Vagina (tissue), 2 donors: ENCODE measurements at places on chromosomes 13 and 19.

DNA sequence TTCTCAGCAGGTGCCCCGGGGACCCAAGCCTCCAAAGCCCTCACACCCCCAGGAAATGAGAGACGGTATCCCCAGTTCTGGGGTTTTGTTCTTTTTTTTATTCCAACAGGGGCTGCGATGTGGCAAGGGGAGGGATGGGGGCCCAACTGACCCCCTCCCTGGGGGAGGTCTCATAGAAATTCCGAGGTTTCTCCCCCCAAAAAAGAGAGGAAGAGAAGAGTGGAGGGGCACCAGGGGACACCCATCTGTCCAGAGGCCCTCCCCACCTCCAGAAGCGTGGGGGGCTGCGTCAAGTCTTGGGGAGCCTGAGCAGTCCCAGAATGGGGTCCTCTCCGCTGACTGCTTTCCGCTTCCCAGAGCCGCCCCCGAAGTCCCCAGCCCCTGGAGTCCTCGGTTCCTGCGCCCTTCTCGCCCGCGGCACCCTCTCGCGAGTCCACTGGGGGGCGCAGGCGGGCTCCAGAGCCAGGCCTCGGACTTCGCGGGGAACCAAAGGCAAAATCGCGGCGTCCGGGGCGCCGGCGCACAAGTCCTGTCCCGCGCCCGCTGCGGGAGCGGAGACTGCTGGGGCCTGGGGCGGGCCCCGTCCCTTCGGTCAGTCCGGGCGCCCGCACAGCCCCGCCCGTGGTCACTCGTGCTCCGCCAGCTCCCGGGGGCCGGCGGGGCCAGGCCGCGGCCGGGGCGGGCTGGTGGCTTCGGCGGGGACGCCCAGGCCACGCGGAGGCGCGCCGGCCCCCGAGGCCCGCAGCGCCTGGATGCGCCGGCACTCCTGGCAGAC is 4.4 kb upstream of the ATP1A3 start:
- no peak for DNase-seq

- DNase-seq: no peak
These were observed 87.6 kb downstream of the CAB39L start for GRCh38 chr13:49356223-49356622.

GRCh38 chr19:28685802-28686201 is 527.1 kb downstream of the UQCRFS1 start:
- no peak for DNase-seq

DNA sequence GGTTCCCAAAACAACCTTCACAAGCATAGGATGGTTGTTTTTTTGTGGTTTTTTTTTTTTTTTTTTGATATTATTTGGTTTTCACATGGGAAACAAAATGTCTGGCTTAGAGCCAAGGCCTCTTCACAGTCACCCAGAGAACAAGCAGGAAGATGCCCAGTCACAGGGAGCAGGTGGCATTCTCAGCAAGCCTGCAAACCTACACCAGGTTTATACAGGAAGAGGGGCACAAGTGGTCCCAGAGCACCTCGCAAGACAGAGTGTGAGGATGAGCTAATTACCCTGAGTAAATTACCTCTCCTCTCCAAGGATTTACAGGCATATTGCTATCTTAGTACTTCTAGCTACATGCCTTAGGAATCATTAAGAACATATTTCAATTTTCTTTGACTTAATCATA is 1375.6 kb downstream of the EFNB2 start:
- no peak for DNase-seq

DNA sequence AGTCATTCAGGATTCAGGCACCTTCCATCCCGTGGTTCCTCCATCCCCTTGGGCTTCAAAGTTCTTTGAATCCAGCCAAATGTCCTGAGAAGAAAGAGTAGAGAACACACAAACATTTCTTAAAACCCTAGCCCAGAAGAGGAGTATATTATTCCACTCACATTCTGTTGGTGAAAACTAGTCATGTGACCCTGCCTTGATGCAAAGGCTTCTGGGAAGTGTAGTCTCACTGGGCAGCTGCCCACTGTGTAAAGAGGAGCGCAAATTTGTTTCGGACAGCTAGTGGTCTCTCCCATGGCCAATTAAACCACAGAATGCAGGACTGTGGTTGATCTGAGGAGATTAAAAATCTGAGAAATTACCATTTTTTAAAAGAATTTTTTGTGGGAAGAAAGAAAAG is 304.4 kb downstream of the SUCLA2 start:
- no peak for DNase-seq

GRCh38 chr13:113853518-113854237 is 10.2 kb downstream of the GAS6 start:
- DNase-seq: peak; percentile 85

DNA sequence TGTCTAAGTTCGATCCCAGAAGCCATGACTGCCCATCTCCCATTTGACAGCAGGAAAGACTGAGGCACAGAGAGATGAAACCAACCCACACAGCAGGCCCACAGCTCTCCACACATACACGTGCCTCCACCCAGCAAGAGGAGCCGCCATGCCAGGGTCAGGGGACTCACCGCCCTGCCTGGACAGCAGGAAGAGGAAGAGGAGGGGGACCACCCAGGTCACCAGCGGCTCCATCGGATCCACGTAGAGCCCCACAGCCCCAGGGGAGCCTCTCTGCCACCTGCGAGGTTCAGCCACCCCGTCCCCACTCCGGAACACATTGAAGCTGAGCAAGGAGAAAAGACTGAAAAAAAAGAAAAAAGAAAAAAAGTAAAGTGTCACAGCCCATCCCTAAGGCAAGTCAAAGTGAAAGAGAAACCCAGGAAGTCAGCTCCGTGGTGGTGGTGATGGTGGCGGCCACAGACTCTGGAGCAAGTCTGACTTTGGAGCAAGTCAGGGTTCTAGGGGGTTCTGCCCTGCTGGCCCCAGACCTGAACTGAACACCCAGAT is at the start of gene IL12RB1:
TSS of gene IL12RB1 (minus strand) at position 345 of the 549 bp plus-strand sequence. CDS start at position 234, 111 bp downstream.
- no peak for DNase-seq

DNA sequence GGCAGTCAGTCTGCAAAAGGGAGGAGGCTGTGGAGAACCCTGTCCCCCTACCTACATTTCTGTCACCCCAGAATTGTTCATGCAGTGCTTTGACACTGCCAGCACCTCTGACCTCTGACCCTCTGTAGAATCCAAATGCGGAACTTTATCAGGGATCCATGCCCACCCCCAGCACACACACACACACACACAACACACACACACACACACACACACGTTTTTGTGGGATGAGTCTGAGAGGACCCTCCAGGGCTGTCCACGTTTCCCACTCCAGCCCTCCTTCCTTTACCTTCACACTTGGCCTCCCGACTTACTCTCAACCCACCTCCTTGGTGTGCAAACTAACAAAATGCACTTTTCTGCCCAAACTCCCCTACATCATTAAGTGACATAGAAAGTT is 42.3 kb upstream of the TSHZ3 start:
- DNase-seq: no peak

GRCh38 chr13:45434556-45435371 is 16.6 kb upstream of the SLC25A30 start:
- no peak for DNase-seq

GRCh38 chr19:670609-671075 is 5.5 kb upstream of the FSTL3 start:
- no peak for DNase-seq

- no peak for DNase-seq
These were observed 447.4 kb downstream of the COG6 start for GRCh38 chr13:40102854-40103253.

GRCh38 chr13:51453959-51454703 is 1.3 kb upstream of the INTS6 start:
- no peak for DNase-seq

GRCh38 chr13:105799155-105799554 is 736.3 kb downstream of the EFNB2 start:
- no peak for DNase-seq

- no peak for DNase-seq
These were observed 112.8 kb downstream of the NDFIP2 start for GRCh38 chr13:79593641-79594275.

- DNase-seq: no peak
These were observed 54.8 kb downstream of the GATAD2A start for GRCh38 chr19:19460258-19460731.

- no peak for DNase-seq
These were observed 11.3 kb downstream of the CERS4 start for GRCh38 chr19:8220481-8220880.

DNA sequence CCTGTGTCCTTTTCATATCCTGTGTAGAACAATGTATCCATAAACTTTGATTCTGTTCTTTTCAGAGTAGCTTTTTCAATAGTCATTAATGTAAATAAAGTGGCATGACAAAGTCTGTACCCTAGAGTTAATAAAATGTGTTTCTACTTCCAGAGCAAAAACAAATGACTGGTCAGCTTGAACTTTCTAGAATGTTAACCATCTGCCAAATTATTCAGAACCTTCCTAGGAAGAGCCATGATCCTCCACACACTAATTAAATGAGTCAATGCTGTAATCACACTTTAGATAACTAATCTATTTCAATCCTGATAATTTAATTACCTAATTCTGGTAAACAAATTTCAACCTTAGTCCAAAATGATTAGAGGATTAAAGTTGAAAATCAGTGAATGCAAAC is 73.2 kb downstream of the DIAPH3 start:
- DNase-seq: no peak

DNA sequence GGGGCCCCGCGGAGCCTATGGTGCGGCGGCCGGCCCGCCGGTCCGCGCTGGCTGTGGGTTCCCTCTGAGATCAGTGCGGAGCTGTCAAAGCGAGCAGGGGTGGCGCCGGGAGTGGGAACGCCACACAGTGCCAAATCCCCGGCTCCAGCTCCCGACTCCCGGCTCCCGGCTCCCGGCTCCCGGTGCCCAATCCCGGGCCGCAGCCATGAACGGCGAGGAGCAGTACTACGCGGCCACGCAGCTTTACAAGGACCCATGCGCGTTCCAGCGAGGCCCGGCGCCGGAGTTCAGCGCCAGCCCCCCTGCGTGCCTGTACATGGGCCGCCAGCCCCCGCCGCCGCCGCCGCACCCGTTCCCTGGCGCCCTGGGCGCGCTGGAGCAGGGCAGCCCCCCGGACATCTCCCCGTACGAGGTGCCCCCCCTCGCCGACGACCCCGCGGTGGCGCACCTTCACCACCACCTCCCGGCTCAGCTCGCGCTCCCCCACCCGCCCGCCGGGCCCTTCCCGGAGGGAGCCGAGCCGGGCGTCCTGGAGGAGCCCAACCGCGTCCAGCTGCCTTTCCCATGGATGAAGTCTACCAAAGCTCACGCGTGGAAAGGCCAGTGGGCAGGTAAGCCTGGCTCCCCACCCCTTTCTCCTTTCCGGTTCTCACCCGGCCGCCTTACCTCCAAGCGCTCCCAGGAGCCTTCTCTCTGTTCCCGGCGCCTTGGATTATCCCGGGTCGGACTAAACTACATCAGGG is at the start of gene PDX1:
TSS of gene PDX1 (plus strand) at position 67 of the 743 bp plus-strand sequence. CDS start at position 206, 139 bp downstream.
- no peak for DNase-seq

DNA sequence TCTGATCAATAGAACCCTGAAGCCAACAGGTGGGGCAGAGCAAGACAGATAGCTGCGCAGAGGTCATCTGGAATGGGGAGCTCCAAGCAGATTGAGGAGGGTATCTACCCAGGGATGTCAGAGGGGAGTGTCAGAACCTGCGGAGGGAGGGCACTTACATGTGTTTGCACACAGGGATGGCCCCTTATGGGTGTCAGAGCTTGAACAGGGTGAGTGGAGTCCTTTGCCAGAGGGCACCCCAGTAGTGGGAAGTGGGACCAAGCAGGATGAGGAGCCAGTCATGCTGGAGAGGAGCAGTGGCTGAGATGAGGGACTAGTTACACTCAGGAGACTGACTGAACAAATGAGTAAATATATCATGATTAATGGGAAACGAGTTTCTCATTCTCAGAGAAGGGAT is 17.0 kb upstream of the SIGLEC14 start:
- DNase-seq: no peak

- DNase-seq: no peak
These were observed 182.2 kb downstream of the LMO7 start for GRCh38 chr13:75818179-75818967.

- DNase-seq: no peak
These were observed 19.8 kb downstream of the RBM26 start for GRCh38 chr13:79386125-79386826.

DNA sequence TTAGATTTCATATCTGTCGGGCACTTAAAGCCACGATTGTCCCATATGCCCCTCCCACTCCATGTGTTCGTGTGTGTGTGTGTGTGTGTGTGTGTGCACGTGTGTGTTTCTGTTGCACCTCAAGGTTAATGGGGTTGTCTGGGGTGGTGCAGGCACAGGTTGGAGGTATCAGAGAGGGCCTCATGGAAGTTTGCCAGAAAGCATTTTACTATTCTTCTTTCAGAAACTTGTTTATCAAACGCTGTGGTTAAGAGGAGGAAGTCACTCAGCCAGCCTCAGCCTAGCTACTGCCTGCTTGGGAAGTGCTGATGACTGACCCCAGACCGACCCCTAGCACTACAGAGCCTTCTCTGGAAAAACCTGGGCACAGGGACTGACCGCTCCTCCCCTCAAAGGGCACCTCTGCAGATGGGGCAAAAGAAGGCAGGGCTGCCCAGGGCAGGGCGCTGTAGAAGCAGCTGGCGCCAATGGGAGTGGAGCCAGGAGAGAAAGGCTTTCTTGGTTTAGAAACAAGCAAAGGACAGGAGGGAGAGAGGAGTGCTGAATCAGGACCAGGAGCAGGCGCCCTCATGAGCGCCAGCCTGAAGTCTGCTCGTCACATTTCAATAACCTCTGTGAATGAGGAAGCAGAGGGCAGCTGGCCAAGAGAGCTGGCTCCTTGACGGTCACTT is 3.9 kb downstream of the SIAH3 start:
- no peak for DNase-seq

GRCh38 chr19:46388311-46389095 is 24.9 kb downstream of the CCDC8 start:
- no peak for DNase-seq

DNA sequence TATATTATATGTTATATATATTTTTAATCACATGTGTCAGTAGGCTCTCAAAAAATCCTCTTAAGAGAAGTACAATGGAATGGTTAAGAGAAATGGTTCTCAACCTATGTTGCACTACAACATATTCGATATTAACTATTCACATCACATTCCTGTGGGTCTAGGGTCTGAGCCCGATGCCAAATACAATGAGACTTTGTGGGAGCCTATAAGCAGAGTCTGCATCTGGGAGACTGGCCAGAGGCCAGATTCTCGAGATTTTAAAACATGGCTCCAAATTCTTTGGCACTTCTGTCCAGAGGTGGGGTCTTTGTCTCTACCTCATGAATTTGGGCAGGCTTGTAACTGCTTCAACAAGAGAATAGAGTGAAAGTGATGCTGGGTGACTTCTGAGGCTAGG is 79.4 kb upstream of the NBEA start:
- DNase-seq: no peak

DNA sequence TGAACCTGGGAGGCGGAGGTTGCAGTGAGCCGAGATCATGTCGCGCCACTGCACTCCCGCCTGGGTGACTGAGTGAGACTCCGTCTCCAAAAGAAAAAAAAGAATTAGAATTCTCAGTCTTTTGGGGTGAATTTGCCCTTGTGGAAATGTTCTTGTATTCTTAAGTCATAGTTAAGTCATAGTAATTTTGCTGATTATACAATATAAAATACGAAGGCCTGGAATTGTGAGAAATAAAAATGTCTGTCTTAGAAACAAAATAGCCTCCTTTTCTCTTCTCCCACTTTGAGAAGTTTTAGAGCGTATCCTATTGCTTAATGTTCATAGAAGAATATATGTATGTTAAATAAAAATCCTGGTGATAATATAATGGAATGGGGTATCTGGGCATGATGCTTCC is 18.1 kb downstream of the SUGT1 start:
- no peak for DNase-seq

- DNase-seq: no peak
These were observed 55.7 kb upstream of the ABCC4 start for GRCh38 chr13:95356916-95357315.

- DNase-seq: no peak
These were observed 9.5 kb upstream of the KLK14 start for GRCh38 chr19:51091895-51092873.

GRCh38 chr13:91145571-91146205 is 201.8 kb upstream of the MIR17HG start:
- DNase-seq: no peak
